ENCODE measurements at places on chromosomes 3 and 15. TPM values are rescaled to one million over a fixed set of nuclear protein-coding genes. Genes with fewer than 3 reads are reported as not detected.

DNA sequence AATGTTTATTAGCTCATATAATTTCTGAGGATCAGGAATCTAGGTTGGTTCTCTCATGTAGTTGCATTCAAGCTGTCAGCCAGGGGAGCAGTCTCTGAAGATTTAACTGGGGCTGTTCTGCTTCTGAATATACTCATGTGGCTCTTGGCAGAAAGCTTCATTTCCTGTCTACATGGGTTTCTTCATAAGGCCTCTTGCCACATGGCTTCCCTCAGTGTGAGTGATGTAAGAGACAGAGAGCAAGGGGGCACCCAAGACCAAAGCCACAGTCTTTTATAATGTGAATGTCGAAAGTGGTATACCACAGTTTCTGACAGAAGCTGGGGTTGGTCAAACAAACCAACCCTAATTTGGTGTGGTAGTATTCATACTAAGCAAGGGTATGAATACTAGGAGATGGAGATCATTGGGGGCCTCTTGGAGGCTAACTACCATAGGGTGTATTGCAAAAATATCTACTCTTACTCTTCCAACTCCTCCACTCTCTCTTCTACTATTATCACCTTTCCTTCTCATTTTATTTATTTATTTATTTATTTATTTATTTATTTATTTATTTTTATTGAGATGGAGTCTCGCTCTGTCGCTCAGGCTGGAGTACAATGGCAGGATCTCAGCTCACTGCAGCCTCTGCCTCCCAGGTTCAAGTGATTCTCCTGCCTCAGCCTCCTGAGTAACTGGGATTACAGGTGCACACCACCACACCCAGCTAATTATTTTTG lies 123.8 kb downstream of the B3GALNT1 start:
- ATAC-seq = peak; percentile 69

DNA sequence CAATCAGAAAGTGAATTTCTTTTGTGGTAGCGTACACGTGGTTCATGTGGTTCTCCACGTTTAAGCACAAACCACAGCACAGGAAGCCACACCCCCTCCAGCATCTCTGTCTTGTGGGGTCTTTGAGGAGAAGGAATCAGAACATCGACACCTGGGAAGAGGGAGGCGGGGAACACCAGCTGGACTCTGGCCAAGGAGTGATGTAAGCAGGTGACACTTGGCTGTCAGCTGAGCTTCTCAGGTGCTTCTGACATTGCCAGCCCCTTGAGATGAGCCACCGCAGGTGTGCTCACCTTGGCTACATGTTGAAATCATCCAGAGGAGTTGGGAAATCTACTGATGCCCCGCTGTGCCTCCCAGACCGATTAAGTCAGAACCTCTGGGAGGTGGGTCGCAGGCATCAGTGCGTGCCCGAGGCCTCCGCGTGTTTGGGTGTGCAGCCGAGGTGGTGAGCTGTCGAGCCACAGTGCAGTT lies 85.0 kb downstream of the FAM81A start:
- ATAC-seq = no peak

- no peak for ATAC-seq
These were observed 10.6 kb downstream of the LSG1 start for GRCh38 chr3:194661374-194661773.

- ATAC-seq = no peak
These were observed 343.5 kb downstream of the NEK10 start for GRCh38 chr3:27025718-27026117.

- peak; percentile 44 for ATAC-seq
These were observed 489 bp downstream of the HDGFL3 start for GRCh38 chr15:83207009-83207659.

GRCh38 chr3:152192936-152193672 lies 75.6 kb upstream of the MBNL1 start:
- ATAC-seq = peak; percentile 16

DNA sequence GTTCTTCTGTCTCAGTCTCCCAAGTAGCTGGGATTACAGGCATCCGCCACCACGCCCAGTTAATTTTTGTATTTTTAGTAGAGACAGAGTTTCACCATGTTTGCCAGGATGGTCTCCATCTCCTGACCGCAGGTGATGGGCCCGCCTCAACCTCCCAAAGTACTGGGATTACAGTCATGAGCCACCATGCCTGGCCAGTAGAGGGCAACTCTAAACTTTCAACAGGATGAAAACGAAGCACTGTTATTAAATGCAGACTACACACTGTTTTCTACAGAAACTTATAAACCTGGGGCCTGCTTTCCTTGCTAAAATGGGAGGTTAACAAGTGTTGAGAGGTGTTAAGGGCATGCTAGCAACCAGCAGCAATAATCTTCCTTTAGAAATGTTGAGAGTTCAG lies 7.6 kb downstream of the ARPC4 start:
- ATAC-seq = no peak

- no peak for ATAC-seq
These were observed 39.4 kb upstream of the SMAD3 start for GRCh38 chr15:67025719-67026609.

- no peak for ATAC-seq
These were observed 33.2 kb downstream of the SLC25A26 start for GRCh38 chr3:66253790-66254620.

DNA sequence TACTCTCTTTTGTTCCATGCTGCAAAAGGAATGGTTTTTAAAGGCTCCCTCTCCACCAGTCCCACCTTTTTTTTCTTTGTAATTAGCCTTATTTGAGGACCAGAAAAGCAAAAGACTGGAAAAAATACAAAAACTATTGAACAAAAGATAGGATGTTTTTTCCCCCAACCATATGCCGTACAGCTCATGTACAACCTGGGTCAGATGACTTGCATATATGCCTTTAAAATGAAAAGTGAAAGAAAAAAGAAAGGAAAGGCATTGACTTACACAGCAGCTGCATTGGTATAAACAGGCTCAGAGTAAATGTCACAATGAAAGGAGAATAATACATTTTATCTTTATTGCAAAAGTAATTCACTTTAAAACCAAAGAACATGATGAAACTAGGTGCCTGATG lies 69.5 kb upstream of the CMC1 start:
- peak; percentile 90 for ATAC-seq

DNA sequence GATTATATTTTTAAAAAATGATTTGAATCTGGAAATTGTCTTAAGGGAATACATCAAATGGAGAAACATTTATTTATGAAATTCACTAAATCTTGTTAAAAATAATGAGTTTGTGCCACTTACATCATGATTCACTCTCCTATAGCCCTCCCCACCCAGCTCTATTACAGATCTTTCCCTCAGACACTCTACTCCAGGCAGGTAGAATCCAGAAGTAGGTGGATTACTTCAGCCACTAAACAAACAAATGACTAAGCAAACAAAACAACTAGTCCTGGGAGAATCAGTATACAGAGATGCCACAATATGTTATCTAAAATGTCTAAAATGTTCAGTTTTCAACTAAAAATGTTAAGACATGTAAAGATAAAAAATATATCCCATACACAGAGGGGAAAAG lies 608.1 kb upstream of the UBE2E2 start:
- ATAC-seq = no peak

DNA sequence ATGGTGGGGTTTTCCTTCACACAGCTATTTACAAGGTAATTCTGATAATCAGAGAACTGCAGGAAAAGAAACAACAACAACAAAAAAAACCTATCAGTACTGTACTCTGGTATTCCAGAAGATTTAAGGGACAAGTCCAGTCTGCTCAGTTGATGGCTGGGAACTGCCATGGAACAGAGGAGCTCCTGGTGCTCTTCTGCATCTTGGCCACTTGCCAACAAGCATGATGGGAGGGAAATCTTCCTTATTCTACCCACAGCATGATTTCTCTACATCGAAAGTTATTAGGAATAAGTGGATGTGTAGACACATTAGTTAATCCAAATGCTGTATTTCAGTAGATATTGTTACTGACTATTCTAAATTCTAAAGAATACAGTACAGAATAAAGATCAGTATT lies 51.7 kb downstream of the RASGRP1 start:
- no peak for ATAC-seq

DNA sequence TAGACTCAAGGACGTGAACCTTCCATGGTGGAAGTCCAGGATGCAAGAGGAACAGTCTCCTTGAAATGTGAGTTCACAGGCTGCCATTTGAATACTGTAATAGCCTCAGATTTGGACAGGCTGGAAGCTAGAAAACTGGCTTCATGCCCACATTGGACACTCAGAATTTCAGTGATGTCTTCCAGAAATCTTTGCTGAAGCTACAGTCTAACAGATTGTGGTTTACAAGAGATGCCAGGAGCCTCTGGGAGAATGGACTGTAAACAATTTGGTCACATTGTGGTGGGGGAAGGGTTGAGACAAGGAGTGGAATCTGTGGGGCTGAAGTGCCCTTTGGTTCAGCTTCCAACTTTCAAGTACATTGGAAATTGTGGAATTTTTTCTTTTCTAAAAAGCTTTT lies 252.0 kb upstream of the PROK2 start:
- ATAC-seq = no peak

DNA sequence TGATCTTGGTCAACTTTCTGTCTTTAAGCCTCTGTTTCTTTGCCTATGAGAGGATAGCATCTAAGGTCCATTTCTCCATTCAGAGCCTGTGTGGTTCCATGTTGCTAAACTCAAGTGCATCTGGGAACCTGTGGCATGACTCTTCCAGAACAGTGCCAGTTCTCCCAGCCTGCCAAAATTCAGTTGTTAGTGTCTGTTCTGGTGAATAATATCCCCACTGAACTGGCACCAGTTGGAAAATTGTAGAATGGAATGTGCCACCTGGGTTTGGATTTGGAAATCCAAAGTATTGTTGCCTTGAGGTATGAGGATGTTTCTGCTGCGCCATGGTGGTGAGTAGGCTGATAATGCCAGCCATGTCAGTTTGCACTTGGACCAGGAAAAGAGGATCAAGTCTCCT lies 31.3 kb downstream of the TIMP4 start:
- ATAC-seq = no peak

DNA sequence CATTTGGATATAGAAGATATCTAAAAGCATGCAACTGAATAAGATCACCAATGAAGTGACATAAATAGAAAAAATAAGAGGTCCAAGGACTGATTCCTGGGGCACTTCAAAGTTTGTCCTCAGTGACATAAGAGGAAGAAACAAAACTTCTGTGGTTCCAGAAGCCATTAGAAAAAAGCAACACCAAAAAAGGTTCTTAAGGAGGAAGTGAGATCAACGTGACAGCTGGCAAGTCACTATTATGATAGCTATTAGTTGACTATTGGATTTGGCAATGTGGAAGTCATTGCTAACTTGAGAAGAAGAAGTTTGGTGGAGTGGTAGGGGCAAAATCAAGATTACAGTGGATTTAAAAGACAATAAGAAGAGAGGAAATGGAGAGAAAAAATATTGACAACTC lies 1098.3 kb downstream of the NAALADL2 start:
- no peak for ATAC-seq

GRCh38 chr3:89223188-89223587 lies 115.8 kb downstream of the EPHA3 start:
- no peak for ATAC-seq

SLC28A1 gene
- total RNA-seq = not detected

KLHL6 gene
- total RNA-seq = 39.7 TPM

CD86 gene
- 4.4 TPM for total RNA-seq

MAN2A2 gene
- total RNA-seq = 127 TPM

GJD2 gene
- not detected for total RNA-seq

FHIT gene
- 12.2 TPM for total RNA-seq

A4GNT gene
- not detected for total RNA-seq
